ENCODE measurements at places on chromosomes 16 and 17.

- no peak for DNase-seq
These were observed 63.7 kb downstream of the ERCC4 start for GRCh38 chr16:13983625-13984024.

DNA sequence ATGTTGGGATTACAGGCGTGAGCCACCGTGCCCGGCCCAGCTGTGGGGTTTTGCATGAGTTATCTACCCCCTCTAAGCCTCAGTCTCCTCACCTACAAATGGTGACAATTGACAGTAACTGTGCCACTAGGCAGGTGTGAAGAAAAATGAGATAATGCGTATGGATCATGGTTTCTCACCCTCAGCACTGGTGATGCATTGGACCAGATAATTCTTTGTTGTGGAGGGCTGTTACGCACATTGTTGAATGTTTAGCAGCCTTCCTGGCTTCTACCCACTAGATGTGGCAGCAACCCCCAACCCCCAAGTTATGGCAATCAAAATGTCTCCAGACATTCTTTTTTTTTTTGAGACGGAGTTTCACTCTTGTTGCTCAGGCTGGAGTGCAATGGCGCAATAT is 9.0 kb upstream of the HAPSTR1 start:
- no peak for DNase-seq

DNA sequence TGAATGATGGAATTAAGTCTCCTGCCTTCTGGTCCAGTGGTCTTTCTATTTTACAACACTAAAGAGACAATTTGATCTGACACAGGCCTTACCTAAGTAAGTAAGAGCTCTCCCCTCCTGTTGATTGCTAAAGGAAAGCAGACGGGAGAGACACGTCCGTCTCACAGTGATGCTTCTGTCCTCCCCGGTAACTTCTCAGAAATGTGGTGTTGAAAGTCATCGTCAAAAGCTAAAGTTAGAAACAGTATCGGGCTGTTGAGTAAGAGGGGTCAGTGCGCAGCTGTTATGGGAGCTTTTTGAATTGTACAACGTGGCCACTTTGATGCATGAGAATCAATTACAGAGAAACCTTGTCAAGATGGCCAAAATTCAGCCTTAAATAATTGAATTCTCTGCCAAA is 1.9 kb upstream of the RBFOX1 start:
- DNase-seq = no peak

GRCh38 chr17:52636443-52636842 is 477.9 kb upstream of the CA10 start:
- no peak for DNase-seq

GRCh38 chr16:728131-728889 is 1.4 kb downstream of the HAGHL start:
- no peak for DNase-seq

DNA sequence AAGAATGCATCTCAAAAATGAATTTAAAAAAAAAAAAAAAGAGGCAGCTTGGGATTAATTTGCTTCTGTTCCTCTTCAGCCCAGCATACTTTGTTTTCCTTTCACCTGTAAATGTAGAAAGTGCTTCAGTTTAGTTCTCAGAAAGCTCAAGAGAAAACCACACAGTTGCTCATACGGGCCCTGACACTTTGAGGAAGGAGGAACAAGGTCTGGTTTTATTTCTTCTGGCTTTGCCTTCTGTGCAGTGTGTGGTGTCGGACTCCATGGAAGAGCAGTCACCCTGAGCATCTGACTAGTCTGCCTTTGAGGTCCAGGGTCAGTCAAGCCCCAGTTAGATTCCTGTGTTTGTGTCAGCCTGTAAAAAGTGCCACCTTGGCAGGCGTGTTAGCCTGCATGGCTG is 27.6 kb downstream of the NMT1 start:
- no peak for DNase-seq

- no peak for DNase-seq
These were observed 28.5 kb upstream of the KDM8 start for GRCh38 chr16:27174798-27175197.

All from NCI-H187 (cell line).